PC-9 (cell line): ENCODE measurements at places on chromosomes 3 and 15.
A peak's percentile ranks its signal among the peaks of the same experiment; 100 is the strongest.

GRCh38 chr3:66350601-66351000, 129.8 kb downstream of the SLC25A26 start:
- no peak for DNase-seq

DNA sequence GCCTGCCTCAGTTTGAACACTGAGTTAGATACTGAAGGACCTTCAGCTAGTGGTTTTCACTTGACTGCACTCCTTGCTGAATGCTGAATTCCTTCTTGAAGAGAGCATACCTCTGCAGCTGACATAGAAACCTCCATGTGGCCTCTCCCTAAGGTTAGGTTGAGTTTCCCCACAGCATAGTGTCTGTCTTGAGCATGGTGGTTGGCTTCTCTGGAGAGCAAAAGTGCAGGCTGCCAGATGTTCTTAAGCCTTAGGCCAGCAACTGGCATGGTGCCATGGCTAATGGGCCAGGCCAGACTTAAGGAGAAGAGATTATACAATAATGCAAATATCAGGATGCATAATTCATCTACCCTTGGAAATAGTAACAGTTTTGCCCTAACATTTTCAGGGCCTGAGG, 545.6 kb upstream of the ZNF385D start:
- no peak for DNase-seq

DNA sequence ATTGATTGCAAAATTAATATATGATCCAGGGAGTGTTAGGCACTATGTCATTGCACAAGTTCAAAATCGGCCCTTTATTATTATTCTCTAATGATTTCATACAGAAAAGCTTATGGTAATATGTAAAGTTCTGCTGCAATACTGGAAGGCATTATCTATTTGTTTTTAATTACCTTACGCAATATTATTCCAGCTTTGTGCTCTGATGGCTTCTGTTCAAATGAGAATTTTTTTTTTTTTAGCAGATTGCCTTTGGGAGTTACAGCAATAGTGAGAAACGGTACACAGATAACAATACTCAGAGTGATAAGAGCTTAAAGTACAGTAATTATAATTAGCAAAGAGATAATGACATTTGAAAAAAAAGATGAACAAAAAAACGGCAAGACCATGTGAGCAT, 602.2 kb upstream of the ALCAM start:
- no peak for DNase-seq

DNA sequence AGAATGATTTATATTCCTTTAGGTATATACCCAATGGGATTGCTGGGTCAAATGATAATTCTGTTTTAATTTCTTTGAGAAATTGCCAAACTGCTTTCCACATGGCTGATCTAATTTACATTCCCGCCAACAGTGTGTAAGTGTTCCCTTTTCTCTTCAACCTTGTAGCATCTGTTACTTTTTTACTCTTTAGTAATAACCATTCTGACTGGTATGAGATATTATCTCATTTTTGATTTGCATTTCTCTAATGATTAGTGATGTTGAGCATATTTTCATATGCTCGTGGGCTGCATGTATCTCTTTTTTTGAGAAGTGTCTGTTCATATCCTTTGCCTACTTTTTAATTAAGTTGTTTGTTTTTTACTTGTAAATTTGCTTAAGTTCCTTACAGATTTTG, 1264.2 kb downstream of the OTOL1 start:
- no peak for DNase-seq

- no peak for DNase-seq
Observed at GRCh38 chr15:58698887-58699641, 50.4 kb downstream of the ADAM10 start.

DNA sequence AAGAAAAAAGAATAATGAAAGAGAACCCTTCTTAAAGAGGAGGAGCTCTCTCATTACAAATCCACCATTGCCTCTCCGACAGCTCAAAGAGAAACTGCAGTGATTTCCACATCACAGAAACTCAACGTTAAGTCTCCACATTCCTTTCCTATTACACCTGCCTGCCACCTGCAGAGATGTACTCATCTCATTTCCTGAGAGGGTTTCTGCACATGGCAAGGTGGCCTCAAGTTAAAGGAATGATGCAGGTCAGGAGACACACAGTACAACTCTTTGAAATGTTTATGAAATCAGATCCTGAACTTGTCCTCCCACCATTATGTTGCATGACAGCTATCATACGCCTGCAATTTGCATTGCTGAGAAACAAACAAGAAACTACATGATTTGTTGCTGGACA, 458.4 kb upstream of the ADAMTS9 start:
- DNase-seq: peak; percentile 96

DNA sequence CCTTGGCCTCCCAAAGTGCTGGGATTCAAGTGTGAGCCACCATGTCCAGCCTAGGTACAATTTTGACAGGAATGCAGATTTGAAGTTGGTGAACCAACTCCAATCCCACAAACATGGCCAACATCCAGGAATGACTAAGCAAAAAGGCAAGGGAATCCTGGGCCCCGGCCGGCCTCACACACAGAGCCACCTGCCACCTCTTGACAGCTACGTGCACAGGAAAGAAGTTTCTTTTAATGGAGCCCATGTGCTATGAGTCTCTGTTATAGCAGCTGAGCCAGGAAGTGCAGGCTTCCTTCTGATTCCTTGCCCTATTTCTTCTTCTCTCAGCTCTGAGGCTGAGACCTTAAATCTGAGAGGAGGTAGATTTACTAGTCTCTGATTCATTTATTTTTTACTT, 8.8 kb downstream of the TMEM40 start:
- peak; percentile 74 for DNase-seq
